ENCODE measurements at places on chromosomes 12 and 14. TPM values are rescaled to one million over a fixed set of nuclear protein-coding genes. Genes with fewer than 3 reads are reported as not detected.

- no peak for DNase-seq
These were observed 37.0 kb upstream of the SFSWAP start for GRCh38 chr12:131673888-131674257.

GRCh38 chr14:32724867-32725471 lies 213.7 kb upstream of the NPAS3 start:
- no peak for DNase-seq

- DNase-seq = no peak
These were observed 31.5 kb upstream of the CACNA2D4 start for GRCh38 chr12:1949771-1950470.

DNA sequence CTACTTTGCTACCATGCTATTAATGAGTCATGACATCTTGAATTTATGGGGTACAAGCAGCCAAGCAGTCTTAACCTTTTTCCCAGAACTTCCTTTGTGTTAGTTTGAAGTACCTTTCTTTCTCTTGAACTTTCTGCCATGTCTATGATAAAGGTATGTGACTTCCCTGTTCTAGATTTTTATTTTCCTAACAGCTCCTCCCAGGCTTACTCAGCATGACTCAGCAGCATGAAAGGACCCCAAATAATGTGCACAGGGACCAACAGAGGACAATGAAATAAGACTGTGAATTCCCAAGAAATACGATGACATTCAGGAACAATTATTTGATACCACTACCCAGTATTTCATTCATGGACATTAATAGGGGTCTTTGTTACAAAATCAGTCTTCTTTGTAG lies 60.0 kb downstream of the TTC6 start:
- no peak for DNase-seq

The FERMT2 gene
- total RNA-seq = 0.16 TPM

The SLC17A8 gene
- not detected for total RNA-seq
